H54 (cell line): ENCODE measurements at places on chromosomes 5 and 9.
A peak's percentile ranks its signal among the peaks of the same experiment; 100 is the strongest.

DNA sequence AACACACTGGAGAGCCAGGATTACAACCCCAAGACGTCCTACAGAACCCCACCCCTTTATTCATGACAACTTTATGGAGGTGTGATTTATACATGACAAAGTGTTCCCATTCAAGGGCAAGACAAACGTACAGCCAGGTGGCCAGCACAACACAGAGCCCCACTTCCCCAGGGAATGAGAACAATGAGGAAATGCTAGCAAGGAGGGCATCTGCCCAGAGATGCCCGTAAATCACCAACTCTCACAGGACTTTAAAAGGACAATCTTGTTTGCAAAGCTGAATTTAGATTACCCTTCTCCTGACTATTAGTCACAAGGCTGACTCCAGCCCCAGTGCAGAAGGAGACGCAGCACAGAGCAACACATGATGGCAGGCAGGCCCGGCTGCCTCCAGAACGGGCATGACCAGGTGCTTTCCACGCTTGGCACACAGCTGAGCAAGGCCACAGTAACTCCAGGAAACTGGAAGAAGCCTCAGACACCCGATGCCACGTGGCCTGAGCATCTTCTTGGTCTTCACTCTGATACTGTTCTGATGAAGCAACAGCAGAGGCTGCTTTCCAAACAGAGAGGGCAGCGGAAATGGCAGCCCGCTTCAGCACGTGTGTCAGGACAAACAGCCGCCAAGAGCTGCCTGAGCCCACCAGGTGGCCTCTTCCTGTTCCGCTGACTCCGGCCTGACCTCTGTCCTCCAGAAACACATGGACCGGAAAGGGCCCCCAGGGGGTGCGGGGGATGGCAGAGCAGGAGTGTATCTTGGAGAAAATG lies 51.4 kb downstream of the ROR2 start:
- no peak for DNase-seq

GRCh38 chr5:96470785-96471184 lies 37.7 kb upstream of the PCSK1 start:
- no peak for DNase-seq

- DNase-seq, result no peak
Measured at GRCh38 chr9:28435456-28435855, 862.2 kb upstream of the C9orf72 start.

- DNase-seq, result no peak
Measured at GRCh38 chr5:154646745-154647113, 108.4 kb upstream of the LARP1 start.

GRCh38 chr9:8224381-8224801 lies 424.8 kb upstream of the DMAC1 start:
- peak; percentile 7 for DNase-seq

DNA sequence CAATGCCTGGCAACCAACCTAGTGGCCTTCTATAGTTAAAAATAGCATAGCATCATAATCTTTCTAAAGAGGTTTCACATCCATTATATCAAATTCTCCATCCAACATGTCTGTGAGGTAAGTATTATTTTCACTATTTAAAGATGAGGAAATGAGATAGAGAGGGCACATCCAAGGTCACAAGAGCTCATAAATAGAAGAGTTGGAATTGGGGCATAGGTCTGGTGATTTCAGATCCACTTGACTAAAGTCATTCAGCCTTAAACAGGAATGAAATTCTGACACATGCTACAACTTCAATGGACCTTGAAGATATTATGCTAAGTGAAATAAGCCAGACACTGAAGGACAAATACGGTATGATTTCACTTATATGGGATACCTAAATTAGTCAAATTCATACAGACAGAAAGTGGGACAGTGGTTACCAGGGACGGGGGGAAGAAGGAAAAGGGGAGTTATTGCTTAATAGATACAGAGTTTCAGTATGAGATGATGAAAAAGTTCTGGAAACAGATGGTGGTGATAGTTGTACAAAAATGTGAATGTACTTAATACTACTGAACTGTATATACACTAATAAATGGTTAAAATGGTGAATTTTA lies 259.6 kb upstream of the NR4A3 start:
- DNase-seq, result no peak

DNA sequence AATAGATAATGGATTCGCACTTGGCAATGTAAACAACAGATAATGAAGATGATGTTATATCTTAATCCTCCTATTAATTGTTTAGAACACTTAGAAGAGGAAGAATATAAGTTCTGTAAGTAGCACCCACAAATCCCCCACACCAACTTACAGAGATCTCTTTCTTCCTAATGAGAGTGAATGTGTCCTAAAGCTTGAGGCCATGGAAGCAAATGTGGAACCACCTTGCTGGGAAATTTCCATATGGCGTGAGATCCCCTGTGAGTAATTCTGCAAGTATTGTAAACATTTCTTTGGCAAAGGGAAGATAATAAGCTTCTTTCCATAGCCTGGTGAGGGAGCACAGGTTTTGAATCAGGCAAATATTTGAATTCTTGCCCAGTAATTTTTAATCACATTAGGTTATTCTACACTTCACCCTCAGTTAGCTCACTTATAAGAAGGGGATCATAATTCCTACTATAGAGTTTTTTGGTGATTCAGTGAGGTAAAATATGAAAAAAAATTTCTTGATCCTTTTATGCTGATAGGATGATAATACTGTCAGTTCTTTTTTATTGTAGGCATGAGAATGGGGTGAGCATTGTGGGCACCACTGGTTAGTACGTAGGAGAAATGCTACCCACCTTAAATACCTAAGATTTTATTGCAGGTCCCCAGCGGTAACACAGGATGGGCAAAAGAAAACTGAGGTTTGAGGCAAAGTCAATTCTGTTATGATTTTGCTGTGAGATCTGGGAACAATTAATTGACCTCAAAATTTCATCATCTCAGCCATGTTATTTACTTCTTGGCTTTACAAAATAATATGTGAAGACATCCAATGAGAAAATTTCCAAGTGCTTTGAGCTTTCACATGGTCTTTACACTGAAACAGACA lies 574.8 kb downstream of the PSAT1 start:
- DNase-seq, result peak; percentile 42

GRCh38 chr5:137279521-137280231 lies 219.4 kb downstream of the SPOCK1 start:
- DNase-seq, result no peak

GRCh38 chr9:70324963-70325362 lies 66.2 kb downstream of the SMC5 start:
- DNase-seq, result no peak

- no peak for DNase-seq
Measured at GRCh38 chr5:143229896-143230675, 173.4 kb downstream of the NR3C1 start.

GRCh38 chr5:140882591-140882899 lies 621 bp downstream of the PCDHA13 start:
- no peak for DNase-seq

DNA sequence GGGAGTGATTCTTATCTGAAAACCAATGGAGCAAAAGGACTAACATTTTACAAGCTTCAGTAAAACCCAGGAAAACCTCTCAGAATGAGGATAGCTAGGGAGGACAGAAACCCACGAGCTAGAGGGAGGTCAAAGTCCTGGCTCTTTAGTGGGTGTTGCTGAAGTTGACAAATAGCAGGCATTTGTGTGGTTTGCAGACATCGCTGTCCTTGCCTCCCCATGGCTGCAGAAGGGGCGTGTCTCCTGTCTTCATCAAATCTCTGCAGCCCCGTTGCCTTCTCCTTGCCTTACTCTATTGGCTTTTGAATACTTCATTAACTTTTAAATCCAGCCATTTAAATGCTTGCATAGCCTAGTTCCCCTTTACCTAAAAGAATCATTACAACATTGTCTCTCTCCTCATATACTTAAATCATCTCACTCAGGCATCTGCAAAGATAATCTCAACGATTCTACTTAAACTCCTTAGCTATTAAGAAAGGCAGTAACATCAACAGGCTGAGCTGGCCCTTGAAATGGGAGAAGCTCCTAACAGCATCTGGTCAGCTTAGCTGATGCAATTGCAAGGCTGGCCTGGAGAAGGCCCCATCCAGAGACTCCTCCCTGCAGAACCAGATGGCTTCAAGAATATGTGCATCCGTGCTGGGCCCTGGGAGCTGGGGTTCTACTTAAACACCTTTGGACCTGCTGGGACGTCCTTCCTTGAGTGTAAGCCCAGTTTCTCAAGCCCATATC lies 152.8 kb upstream of the TAS2R1 start:
- no peak for DNase-seq

DNA sequence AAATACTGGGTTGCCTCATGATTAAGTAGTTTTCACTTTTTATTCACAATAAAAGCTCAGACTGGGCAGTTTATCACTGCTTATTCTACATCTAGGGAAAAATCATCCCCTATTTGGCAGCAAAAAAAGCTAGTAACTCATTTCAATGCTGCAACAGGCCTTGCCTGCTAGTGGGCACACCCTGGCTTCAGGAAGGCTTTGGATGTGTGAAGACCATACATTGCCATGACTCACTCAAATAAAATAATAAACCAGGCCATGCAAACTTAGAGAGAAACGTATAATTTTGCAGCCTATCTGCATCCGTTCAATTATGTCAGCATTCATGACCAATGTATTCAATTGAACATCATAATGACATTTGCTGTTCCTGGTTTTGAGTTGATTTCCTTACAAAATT lies 402.9 kb downstream of the PIK3R1 start:
- DNase-seq, result no peak

GRCh38 chr9:124551472-124552272 lies 44.5 kb upstream of the NR5A1 start:
- DNase-seq, result peak; percentile 84

DNA sequence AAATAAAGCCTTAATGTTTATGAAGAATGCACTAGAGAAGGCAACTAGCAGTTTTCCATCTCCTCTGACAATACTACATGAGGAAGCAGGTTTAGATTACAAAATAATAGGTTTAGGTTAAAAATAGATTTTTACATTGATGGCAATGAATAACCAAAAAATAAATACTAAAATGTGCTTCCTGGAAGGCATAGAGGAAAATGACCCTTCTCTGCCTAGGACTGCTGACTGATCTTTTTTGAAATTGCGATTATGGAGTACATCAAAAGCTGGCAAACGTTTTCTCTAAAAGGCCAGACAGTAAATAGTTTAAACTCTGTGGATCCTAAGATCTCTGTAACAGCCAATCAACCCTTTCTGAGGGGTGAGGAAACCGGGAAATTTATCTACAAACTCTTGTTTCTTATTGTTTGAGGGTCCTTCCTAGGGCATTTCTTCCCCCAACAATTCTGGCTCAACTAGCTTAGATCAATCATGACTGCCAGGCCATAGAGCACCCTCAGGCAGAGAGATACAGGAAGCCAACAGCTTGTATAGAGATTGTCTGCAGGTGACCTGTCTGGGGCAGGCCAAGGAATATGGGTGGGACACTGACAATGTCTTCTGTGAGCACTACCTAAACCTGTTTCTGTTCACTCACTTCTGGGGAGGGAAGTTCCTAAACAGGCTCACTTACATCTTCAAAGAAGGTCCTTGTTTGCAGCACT lies 67.3 kb downstream of the MROH2B start:
- no peak for DNase-seq

DNA sequence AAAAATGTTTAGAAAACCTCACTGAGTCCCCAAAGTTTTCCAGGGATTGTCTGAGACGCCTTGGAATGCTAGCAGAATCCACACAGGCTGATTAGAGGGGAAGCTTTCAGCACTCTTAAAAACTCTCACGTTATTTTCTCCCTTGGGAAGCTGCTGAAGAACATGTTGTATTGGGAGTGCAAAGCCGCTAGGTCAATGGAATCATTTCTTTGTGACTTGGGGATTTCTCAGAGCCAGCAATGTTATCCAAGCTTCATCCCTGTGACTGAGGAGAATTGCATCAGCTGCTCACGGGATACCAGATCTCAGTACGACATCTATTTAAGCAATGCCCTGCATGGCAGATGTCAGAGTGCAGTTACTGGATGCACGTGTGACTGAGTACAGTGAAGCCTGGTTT lies 426.4 kb upstream of the MPDZ start:
- no peak for DNase-seq

- DNase-seq, result no peak
Measured at GRCh38 chr5:5005353-5005752, 134.8 kb upstream of the ADAMTS16 start.

DNA sequence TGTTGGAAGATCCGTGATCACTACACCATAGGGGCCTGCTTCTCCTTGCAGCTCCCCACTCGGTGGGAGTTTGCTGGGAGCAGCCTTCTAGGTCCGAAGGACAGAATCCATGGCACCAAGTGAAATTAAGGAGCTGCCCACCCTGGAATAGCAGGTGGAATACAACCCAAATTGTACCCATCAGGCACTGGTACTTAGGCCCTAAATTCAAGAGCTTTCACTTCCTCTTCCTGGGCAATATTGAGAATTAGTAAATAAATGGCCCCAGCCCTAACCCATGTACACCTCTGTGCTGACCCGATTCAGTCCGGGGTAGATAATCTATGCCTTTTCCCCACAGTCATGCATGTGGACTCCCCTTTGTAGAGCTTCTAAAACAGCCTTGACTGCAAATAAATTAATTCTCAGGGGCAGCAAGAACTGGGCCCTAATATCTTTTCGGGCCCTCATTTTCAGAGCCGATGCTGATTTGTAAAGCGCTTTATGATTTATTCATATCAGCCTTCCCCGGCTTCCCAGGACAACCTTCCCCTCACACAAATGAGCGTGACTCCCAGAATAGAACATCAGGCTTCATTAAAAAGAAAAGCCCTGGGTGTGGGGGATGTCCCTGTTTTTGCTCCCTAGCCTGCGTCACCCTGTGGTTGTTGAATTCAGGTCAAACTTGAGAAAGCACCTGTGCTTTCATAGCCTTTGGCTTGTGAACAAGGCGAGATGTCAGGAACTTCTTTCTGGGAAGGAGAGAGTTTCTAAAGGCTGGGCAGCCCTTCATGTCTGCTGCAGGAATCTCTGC lies 126.1 kb upstream of the TBC1D2 start:
- no peak for DNase-seq

GRCh38 chr9:134625361-134626068 lies 16.1 kb upstream of the COL5A1 start:
- DNase-seq, result no peak

DNA sequence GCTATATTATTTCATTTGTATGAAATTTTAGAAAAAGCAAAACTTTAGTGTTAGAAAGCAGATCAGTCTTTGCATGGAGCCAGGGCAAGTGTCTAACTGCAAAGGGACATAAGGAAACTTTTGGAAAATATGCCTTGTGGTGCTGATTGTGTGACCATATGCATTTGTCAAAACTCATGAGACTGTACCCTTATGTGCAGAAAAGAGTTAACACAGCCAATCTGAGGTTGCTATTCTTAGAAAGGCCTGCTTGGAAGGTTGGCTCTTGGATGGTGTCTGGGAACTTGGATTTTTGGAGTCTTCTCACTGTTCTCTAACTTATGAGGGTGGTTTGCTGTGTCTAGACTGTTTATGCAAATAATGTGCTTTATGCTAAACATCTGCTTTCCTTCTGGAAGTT lies 76.6 kb downstream of the SNX18 start:
- no peak for DNase-seq

DNA sequence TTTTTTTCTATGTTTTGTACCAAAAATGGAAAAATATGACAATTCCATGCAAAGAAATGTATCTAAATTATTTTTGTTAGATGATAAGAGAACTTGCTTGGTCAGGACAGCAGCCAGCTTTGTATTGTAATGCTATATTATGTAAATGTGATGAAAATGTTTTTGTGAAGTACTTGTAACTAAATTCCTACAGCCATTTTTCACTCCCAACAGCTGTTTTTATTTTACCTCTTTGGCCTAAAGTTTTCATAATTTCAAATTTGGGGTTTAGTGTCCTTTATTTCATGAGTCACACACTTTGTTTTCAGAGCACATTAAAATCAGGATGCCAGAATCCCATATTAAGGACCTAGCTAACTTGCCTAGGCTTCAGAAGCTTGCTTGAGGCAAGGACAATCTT lies 64.1 kb downstream of the WDR41 start:
- DNase-seq, result no peak

- DNase-seq, result no peak
Measured at GRCh38 chr5:79791843-79792242, 102.2 kb downstream of the CMYA5 start.

GRCh38 chr9:136328011-136328621 lies 777 bp downstream of the GPSM1 start:
- DNase-seq, result no peak
